ENCODE measurements at places on chromosomes 6 and 20.

DNA sequence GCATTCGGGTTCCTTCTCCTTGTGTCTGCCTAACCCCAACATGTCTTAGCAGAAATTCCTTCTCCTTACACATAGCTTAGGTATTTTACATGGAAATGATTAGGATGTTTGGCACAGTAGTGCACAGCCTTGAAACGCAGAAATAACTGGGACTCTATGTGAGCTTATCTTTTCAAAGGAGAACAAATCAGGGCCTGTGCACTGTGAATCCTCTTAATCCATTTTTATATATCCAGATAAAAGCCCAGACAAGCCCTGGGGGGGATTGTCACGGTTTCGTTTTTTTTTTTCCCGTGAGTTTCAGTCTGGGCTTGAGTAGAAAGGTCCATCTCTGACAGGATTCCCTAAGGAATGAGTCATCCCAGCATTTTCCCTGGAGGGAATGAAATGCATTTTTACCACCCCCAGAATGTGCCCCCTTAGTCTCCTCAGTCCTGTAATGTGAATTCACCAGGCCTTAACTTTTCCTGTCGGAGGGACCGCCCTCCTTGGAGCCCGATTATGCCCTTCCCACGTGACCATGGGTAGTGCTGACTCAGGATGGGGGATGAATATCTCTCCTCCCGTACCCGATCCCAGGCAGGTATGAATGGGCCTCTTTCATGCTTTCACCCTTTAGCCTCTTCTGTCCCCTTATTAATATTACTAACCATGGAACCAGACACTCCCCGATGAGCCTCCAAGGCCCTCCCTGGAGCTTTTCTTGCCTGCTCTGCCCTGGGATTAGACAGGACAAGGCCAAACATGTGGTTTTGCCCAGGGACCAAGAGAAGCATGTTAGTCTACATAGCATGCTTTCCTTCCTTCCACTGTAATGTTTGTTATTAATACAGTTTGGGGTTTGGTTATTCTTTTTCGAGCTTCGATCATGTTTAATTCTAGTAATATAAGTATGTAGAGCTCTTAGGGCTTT is 23.9 kb upstream of the NAA20 start:
- no peak for DNase-seq

- no peak for DNase-seq
These were observed 262.8 kb upstream of the TAB2 start for GRCh38 chr6:149054559-149055194.

GRCh38 chr6:159639721-159640120 is 53.3 kb downstream of the SOD2 start:
- DNase-seq = no peak

DNA sequence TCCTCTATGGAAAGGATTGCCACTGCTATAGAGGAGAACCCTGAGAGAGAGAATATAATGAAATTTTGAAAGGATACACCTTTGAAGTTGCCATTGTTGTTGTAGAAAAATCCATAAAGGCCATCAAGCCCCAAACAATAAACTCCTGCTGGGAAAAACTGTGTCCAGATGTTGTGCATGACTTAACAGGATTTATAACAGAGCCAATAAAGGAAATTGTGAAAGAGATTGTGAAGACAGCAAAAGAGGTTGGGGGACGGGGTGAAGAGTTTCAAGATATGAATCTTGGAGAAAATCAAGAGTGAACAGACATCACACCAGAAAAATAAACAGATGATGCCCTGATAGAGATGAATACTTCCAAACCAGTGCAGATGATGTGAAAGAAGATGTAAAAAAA is 396.4 kb downstream of the BCKDHB start:
- no peak for DNase-seq

DNA sequence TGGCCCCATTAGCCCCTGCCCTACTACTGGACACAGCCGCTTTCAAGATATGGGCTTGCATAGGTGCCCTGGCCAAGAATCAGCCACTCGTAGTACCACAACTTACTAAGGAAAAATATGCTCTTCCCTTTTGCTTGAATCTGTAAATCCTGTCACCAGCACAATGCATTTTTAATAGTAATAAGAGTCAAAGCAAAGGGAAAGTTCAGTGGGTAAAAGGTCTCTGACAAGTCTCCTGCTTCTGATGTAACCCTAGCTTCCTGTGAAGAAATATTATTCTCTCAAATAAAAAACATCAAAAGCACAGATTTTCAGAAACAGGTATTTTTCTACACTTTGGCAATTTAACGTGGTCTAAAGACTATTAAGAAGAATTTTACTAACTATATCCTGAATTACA is 373.8 kb downstream of the GJA1 start:
- DNase-seq = no peak

- DNase-seq = peak; percentile 53
These were observed 15.3 kb upstream of the ZSCAN23 start for GRCh38 chr6:28458568-28458967.

- no peak for DNase-seq
These were observed 29.7 kb upstream of the GATA5 start for GRCh38 chr20:62505337-62506045.

GRCh38 chr6:35954333-35954732 is 33.4 kb upstream of the SRPK1 start:
- DNase-seq = no peak

DNA sequence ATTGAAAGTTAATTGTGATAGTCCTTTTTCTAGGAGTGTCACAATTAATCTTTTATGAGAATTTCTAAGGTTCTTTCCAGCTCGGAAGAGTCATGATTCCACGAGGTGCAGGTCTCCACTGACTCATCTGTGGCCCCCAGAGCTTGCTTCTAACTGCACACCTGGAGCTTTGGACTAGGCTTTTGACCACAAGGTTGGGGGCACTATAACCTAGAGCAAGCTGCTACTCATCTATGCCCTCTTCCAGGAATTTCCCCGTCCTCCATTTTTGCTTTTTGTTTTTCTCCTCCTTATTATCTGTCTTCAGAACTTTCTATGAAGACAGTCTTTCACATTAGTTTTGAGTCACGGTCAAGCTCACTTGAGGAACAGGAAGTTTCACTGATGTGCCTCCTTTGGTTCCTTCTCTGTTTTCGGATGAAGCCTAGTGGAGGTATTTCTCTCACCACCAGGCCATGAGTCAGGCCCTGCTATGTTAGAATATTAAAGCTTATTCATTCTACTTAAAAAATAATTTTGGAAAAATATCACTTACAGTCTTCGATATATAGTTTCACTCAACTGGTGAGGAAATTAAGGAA is 119.2 kb upstream of the INSM1 start:
- DNase-seq = no peak
